ENCODE measurements at places on chromosomes 3 and 15.

- no peak for DNase-seq
Measured at GRCh38 chr15:52379395-52380106, 83.9 kb upstream of the MYO5C start.

GRCh38 chr3:117483839-117484238, 774.3 kb downstream of the TUSC7 start:
- no peak for DNase-seq

GRCh38 chr3:119305286-119305685, 11.1 kb downstream of the ARHGAP31 start:
- DNase-seq: no peak

DNA sequence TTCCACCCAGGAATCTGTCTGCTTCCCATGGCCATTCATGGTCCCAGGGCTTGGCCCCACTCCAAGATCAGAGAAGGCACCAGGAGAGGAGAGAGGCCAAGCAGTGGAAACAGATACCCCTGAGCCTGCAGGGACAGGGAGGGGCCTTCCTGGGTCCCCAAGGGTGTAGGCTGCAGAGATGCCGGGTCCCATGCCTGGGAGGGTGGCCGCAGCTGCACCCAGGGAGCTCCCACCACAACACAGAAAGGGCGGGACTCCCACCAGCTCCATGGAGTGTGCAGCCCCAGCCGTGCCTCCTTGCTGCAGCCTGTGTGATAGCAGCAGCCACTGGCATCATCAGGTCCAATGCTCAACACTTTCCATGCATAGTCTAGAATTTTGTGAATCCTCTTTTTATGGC, 331.5 kb downstream of the UACA start:
- no peak for DNase-seq

GRCh38 chr3:113662824-113663223, 33.6 kb downstream of the USF3 start:
- DNase-seq: no peak

- DNase-seq: no peak
Measured at GRCh38 chr3:61646851-61647525, 85.6 kb downstream of the PTPRG start.

- DNase-seq: no peak
Measured at GRCh38 chr15:89178307-89178977, 42.9 kb downstream of the RLBP1 start.

DNA sequence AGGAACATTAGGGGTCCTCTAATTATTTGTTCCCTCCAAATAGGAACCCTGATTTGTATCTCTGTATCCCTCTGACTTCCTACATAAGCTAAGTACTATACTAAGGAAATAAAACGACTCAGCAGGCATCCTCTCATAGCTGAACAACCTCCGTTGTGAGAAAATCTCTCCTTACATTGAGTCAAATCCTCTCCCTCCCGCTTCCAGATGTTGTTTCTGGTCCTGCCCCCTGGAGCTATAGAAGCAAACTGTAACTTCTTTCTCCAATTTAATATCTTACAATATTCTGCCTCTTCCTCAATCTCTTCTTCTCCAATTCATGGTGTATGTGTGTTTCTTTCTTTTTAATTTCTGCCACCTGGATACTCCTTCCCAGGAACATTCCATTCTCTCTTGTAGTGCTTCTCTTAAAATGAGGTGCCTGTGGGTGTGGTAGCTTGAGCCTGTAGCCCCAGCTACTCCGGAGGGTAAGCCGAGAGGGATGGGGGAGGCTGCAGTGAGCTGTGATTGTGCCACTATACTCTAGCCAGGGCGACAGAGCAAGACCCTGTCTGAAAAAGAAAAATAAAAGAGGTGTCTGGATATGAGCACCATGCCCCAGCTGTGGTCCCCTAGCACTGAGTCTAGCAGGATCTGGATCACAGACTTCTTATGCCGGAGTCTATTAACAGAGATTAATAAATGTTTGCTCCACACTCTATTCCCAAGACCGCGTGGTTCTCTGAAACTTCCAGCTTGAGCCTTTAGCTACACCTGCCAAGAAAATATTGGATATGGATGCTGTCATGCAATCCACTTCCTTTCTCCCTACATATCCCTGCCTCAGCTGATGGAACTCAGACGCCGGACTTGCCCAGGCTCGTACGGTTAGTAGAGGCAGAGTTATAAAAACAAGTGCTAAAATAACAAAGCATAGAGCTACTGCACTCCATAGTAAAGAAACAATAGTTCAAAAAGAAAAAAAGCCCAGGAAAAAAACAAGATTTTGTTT, 42.9 kb upstream of the NEO1 start:
- no peak for DNase-seq

- no peak for DNase-seq
Measured at GRCh38 chr15:38517312-38517975, 47.2 kb downstream of the RASGRP1 start.

- DNase-seq: no peak
Measured at GRCh38 chr3:185927501-185928200, 10.2 kb downstream of the TRA2B start.

DNA sequence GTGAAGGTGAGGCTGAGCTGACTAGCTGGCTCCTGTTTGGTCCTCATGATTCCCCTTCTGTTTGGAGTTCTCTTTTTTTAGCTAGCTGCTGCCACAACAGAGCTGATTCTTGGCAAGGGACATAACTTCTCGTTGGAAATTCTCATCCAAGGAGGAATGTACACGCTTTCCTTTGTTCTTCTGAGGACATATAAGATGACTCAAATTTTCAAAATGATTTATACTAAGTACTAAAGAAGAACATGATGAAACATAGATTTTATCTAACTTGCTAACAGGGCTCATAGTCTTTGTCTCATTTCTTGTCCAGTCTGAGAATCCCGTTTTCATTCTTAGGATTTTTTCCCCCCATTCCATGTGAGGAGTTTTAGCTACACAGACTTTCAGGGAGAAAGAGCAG, 2.9 kb upstream of the TFG start:
- no peak for DNase-seq

- no peak for DNase-seq
Measured at GRCh38 chr3:120559242-120560061, 36.7 kb upstream of the NDUFB4 start.

- DNase-seq: no peak
Measured at GRCh38 chr3:179482857-179483256, 31.6 kb upstream of the GNB4 start.

DNA sequence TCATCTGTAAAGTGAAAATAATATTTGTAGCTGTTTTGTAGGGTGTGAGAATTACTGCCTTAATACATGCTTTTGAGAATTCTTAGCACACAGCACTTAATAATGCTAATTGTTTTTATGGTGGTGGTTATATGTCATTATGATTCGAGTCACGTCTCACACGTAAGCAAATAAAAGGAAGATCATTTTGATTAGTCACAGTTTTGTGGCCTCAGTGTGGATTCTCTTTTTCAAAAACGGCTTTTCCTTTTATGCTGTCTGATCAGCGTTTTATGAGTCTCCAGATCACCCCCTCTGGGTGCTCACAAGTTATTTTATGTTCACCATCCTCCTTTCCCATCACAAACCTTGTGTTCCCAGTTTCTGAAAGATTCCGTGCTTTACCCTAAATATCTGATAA, 255.6 kb upstream of the CNTN4 start:
- DNase-seq: no peak

DNA sequence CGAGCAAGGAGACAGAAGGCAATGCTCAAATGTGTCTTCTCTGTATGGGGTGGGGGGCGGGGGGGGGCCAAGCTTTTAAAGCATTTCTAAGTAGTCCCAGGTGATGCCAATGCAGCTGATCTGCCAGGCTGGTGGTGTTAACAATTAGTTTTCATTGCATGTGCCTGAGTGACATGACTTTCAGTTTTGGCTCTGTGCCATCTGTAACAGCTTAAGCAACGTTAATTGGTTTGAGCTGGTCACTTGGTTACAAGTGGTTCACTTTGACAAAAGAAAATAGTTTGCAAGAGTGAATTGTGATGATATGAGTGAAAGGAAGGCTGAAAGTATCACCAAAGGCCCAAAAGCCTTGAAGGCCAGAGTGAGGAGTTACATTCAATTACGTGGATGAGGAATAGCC, 26.4 kb upstream of the LRIG1 start:
- DNase-seq: no peak

- no peak for DNase-seq
Measured at GRCh38 chr3:3552761-3553160, 246.5 kb upstream of the LRRN1 start.

DNA sequence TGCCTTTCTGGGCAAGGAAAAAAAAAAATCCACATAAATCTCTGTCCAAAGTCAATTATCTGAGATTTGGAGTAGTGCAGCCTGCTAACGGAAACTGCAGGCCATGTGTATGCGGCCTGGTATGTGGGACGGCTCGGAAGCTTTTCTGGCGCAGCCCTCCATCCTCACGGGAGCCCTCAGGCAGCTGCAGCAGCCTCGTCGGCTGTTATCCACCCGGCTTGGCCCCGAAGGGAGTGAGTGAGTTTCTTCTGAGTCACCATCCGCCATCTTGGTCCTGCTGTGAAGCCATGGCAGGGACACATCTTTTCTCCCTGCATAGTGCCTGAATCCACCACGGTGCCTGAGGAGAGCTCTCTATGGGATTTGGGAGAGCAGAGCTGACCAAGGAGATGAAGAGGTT, 62.8 kb downstream of the POLR2M start:
- no peak for DNase-seq

- no peak for DNase-seq
Measured at GRCh38 chr3:14849638-14850230, 31.0 kb downstream of the FGD5 start.

- DNase-seq: no peak
Measured at GRCh38 chr3:178507507-178508442, 28.5 kb upstream of the KCNMB2 start.

GRCh38 chr3:167184511-167184910, 195.6 kb downstream of the ZBBX start:
- DNase-seq: no peak

DNA sequence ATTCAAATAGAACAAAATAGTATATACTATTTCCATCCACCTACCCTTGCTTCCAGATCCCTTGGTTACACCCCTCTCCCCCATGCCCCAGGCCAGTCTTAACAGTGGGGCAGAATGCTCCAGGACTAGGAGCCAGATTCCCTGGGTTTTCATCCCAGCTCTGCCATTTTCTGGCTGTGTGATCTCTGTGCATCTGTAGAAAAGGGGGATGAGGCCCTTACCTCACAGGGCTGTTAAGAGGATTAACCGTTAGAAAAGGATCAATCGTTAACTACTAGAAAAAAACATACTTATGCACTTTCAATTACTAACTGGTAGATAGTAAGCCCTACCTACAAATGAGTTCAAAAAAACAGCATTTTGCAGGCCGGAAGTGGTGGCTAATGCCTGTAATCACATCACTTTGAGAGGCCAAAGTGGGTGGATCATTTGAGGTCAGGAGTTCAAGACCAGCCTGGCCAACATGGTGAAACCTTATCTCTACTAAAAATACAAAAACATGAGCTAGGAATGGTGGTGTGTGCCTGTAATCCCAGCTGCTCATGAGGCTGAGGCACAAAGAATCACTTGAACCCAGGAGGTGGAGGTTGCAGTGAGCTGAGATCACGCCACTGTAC, 11.7 kb downstream of the EBLN2 start:
- DNase-seq: no peak

DNA sequence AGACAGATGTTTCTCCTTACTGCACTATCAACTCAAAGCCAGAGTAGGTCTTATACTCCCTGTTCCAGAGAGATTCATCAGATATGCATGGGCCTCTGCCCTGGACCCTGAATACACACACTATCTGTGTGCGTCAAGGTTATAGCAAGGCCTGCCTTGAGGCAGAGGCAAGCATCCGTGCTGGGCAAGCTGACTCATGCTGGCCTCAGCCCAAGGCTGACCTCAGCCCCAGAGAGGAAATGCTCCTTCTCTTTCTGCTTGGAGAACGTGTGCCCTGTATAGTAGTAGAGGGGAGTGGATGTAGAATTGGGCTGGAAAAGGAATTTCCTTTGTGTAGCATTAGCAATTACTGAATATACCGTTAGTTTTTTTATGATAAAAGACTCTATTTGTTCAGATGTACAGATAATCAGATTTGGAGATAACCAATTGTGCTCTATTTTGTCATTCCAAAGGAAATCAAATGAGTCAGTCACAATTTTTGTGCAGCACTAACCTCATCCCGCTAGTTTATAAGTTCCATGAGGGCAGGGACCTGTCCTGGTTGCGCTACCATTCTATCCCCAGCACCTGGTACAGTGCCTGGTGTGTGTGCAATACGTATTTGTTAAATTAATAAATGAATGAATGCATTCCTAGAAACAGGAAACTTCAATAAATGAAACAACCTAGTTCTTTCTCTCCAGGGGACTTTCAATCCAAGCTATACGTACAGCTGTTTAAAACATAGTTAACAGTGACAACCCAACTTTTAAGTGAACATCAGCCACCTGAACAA, 13.3 kb upstream of the PAQR9 start:
- peak; percentile 15 for DNase-seq

GRCh38 chr15:101504866-101505609, 15.5 kb upstream of the PCSK6 start:
- no peak for DNase-seq

- DNase-seq: no peak
Measured at GRCh38 chr3:195209847-195210265, 61.1 kb downstream of the XXYLT1 start.

DNA sequence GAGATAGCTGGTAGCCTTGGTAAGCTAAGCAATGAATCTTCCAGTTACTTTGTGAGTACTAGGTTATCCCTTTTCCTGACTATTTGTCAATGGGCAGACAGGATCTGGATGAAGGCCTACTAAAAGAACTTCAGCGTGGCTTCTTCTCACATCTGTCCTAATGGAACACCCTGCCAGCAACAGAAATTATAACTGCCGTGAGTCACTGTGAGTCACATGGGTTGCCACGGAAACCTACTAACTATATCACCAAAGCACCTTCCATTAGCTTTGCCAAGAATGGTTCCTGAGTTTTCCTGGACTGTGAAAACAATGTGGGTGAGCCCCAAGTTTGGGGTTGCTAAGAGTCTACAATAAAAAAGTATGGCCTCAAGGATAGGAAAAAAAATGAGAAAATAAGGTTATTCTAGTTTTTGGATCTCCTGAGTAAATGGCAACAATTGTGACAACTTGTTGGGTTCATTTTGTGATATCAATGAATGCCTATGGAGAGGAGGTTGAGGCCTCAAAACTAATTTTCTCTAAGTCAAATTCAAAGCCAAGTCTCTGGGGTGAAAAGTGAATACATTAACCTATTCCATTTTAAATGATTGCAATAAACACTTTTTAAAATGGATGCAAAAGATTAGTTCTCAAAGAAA, 195.1 kb upstream of the ICE2 start:
- DNase-seq: no peak
